ENCODE measurements at places on chromosomes 1 and 21. TPM values are rescaled to one million over a fixed set of nuclear protein-coding genes. Genes with fewer than 3 reads are reported as not detected.

CATSPER4 gene
- not detected for total RNA-seq

C1orf198 gene
- total RNA-seq, result 18.6 TPM

PLK3 gene
- 18.2 TPM for total RNA-seq

CD1C gene
- total RNA-seq, result not detected

ISG15 gene
- total RNA-seq, result 23.1 TPM

OPRD1 gene
- 0.07 TPM for total RNA-seq

PCAT6 gene
- 3.5 TPM for total RNA-seq

CFHR2 gene
- not detected for total RNA-seq

ANKRD65 gene
- 0.03 TPM for total RNA-seq

LY9 gene
- total RNA-seq, result 0.15 TPM

DIO1 gene
- not detected for total RNA-seq

SERTAD4 gene
- 0.52 TPM for total RNA-seq

MYOG gene
- total RNA-seq, result not detected

TMEM51 gene
- 27.8 TPM for total RNA-seq

ATP1A4 gene
- total RNA-seq, result not detected

All from A549 treated with AZD2906 at 1 μM for 4 hours (cell line).